Chondrocyte (in vitro differentiated cells): ENCODE measurements at places on chromosomes 11 and 22. TPM values are rescaled to one million over a fixed set of nuclear protein-coding genes. Genes with fewer than 3 reads are reported as not detected.
A peak's percentile ranks its signal among the peaks of the same experiment; 100 is the strongest.

KCNA4 gene
- not detected in 3 replicates for total RNA-seq

WBP2NL gene
- not detected in 3 replicates for total RNA-seq

- DNase-seq, result no peak
These were observed 19.4 kb downstream of the NELL1 start for GRCh38 chr11:20688761-20689160.

DNA sequence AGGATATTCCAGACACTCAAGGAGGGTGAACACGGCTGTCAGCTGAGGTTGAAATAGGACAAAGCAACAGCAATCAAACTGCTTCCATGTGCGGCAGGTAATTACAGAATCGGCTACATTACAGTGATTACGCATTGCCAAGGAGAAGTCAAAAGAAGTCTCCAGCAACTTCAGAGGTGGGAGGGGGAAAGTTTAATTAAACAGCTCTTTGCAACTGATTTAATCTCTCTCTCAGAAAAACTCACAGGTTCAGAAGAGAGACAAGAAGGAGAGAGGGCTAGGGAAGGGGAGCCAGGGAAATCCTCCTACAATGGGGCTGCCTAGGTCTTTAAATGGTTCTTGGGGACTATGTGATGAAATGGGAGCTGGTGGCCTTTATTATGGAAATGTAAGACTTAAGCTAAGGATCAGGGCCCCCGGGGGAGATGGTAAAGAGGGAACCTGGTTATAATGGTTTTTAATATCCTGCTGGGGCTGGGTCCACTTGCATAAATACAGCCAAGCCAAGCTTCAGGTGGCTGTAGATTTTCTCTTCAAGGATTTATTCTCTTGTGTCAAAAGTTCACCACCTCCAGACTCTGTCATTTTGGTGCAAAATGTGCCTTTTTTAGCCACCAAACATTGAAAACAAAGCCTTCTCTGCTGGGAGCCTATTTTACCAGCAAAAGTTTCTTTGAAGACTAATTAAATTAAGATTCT lies 354.7 kb upstream of the NARS2 start:
- DNase-seq, result no peak

- peak; percentile 52 for DNase-seq
These were observed 49.7 kb upstream of the EMID1 start for GRCh38 chr22:29155966-29156365.

- DNase-seq, result no peak
These were observed 36.6 kb upstream of the SUSD2 start for GRCh38 chr22:24144778-24145085.

GRCh38 chr11:45258982-45259530 lies 27.1 kb downstream of the SYT13 start:
- DNase-seq, result no peak

GRCh38 chr11:131880316-131880715 lies 509.9 kb downstream of the NTM start:
- no peak for DNase-seq

- DNase-seq, result no peak
These were observed 543.4 kb downstream of the BUD13 start for GRCh38 chr11:116229236-116229970.
